Fibroblast of upper back skin (primary cell): ENCODE measurements at places on chromosomes 7 and 10.
A peak's percentile ranks its signal among the peaks of the same experiment; 100 is the strongest.

- no peak for DNase-seq
These were observed 163.1 kb downstream of the CAMK1D start for GRCh38 chr10:12512332-12513002.

DNA sequence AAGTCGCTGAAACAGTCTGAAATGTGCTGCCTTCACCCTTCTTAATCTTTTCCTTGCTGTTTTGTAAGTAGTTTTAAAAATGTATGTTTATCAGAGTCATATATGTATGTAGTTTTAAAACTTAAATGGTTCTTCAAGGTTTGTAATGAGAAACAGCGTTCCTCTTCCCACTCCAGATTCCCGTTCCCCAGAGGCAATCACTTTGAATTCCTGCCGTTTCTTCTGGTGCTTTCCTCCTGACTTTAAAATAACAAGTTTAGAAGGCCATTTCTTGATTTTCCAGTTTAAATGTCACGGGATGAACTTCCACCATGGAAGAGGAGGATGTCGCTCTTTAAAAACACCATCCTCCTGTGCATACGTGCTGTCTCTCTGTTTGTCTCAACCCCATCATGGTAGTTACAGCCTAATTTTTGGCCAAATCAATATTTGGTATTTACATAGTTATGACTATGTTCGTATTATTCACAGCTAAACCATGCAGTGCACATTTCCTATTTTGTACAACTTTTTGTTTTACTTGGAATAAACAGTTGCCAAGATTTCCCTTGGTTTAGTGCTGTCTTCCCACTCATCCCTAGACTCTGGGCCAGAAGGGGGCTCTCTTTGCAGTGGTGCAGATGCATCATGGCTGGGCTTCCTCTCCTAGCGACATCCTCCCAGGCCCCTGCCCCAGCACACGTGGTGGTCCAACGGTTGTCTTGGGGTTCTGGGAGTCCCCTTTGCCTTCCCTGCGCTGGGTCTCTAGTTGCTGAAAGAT lies 151.4 kb downstream of the PTPN20 start:
- DNase-seq: peak; percentile 42

DNA sequence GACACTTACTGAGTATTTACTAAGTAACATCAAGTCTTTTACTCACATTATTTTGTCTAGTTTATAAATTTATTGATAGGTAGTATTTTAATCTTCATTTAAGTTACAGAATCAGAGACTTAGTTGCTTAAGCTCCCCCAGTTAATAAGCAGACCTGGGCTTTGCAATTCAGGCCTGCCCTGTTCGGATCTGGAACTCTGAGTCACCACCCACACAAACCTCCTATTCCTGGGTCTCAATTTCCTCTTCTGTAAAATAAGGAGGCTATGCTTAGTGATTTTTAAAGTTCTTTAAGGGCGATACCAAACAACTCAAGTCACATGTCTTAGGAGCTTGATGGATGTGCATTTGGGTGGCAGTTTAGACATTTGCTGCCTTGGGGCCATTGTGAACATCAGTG lies 3.5 kb upstream of the MGAM start:
- DNase-seq: no peak

- DNase-seq: peak; percentile 97
These were observed 141.4 kb upstream of the PRKCQ start for GRCh38 chr10:6721480-6721879.

GRCh38 chr7:24069751-24070150 lies 214.2 kb upstream of the NPY start:
- DNase-seq: no peak

DNA sequence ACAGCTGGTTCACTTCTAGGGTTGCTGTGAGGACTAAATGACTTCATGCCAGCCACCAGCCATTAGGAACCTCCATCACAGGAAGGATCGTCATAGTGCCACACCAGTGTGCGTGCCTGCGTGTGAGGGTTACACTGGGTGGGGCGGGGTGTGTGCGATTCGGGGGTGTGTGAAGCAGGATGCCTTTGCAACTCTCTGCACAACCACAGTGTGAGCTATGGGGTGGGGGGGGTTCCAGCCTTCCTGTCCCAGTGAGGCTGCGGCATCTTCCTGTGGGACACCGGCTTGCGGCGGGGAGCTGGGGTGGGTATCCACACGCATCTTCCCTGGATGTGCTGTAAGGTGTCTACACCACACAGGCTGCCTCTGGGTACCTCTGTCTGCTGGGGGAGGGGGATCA lies 6.9 kb upstream of the ELFN1 start:
- DNase-seq: no peak

DNA sequence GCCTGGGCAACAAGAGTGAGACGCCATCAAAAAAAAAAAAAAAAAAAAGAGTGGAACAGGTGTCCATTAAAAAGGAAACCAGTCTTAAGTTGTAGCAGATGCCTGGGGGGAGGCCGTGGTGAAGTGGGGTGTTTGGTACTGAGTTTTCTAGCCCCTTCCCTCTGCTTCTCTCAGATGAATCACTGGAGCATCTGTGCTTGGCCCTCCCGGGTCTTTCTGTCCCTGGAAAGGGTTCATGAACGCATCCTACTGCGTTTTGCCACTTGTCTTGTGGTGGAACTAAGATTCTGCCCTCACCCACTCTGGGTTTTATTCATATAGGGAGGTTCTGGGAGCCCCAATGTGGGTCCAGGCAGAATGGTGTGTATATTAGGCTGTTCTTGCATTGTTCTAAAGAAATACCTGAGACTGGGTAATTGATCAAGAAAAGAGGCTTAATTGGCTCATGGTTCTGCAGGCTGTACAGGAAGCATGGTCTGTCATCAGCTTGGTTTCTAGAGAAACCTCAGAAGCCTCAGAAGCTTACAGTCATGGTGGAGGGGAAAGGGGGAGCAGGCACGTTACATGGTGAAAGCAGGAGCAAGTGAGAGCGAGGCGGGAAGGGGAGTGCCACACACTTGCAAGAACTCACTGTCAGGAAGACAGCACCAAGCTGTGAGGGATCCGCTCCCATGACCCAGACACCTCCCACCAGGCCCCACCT lies 63.5 kb downstream of the CAMK1D start:
- DNase-seq: no peak

GRCh38 chr7:23285657-23286646 lies 13.2 kb upstream of the MALSU1 start:
- DNase-seq: no peak

- no peak for DNase-seq
These were observed 1.6 kb downstream of the TAC1 start for GRCh38 chr7:97733276-97734161.

DNA sequence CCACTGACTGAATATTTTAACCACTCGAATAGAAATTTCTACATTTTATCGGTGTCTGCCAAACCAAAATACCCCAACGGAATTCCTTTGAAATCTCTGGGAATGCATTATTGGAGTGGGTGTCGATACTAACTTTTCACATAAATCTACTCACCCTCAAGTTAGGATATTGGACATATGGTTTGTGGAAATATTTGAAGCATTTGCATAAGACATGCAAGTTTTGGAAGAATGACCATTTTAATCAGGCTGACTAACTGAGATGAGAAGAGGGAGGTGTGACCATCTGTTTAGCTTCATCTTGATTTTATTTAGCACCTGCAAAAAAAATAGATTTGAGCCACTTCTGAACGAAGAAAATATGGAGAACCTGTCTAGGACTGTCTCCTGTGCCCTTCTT lies 61.2 kb downstream of the KLF6 start:
- peak; percentile 96 for DNase-seq

GRCh38 chr10:88791924-88792323 lies 10.6 kb upstream of the LIPM start:
- DNase-seq: peak; percentile 24

DNA sequence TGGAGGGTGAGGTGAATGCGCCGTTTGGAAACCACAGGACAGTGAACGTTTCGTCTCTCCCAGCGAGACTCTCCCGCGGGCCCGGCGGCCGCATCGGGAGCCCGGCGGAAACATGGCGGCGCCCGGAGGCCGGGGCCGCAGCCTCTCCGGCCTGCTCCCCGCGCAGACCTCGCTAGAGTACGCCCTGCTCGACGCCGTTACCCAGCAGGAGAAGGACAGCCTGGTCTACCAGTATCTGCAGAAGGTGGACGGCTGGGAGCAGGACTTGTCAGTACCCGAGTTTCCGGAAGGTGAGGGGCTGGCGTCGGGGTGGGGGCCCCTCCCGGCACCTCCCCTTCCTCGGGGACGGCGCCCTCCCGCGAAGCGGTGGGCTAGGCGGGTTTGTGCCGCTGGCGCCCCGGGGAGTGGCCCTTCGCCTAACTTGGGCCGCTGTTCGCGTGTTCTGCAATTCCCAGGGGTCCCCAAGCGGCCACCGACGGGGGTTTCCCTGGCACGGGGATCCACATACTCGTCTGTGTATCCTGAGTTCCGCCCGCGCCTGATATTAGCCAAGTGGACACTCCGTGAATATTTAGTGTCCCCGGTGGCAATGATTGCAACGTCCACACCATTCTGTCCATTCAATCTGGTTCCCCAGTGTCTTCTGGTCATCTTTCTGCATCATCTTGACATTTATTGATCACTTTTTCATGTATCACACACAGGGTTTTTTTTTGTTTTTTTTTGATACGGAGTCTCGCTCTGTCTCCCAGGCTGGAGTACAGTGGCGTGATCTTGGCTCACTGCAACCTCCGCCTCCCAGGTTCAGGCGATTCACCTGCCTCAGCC lies 514 bp downstream of the NHLRC2 start:
- peak; percentile 34 for DNase-seq

GRCh38 chr10:101222683-101223273 lies 6.5 kb downstream of the LBX1 start:
- DNase-seq: no peak

DNA sequence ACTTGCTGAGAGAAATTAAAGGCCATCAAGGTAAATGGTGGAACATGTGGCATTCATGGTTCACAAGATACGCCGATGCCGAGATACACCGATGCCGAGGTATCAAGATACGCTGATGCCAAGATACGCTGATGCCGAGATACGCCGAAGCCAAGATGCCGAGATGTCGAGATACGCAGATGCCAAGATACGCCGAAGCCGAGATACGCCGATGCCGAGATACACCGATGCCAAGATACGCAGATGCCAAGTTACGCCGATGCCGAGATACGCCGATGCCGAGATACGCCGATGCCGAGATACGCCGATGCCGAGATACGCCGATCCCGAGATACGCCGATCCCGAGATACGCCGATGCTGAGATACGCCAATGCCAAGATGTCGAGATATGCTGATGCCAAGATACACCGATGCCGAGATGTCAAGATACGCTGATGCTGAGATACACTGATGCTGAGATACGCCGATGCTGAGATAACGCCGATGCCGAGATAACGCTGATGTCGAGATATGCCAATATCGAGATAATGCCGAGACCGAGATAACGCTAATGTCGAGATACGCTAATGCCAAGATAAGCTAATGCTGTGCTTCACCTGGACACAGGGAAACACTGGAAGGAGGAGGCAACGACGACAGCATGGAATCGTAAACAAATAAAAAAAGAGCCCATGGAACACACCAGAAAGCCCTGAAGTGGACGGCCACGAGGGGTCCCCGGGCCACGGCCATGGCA lies 172.6 kb downstream of the MAD1L1 start:
- DNase-seq: no peak

DNA sequence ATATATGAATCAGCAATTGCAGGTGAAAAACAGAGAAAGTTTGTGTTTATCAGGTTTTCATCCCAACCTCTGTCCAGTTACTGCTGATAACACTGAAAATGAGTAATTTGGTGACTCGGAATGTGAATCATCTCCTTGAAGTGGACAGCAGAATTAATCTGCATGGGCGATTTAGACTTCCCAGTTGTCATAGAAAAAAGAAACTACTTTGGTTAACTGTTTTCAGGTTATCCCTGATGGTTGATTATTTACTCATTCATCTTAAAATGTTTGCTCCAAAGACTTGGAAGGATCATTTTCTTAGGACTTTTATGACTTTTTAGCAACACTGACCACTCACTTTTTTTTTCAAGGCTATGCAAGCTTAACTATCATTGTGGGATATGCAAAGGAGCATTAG lies 504.1 kb upstream of the ANKRD30A start:
- no peak for DNase-seq

DNA sequence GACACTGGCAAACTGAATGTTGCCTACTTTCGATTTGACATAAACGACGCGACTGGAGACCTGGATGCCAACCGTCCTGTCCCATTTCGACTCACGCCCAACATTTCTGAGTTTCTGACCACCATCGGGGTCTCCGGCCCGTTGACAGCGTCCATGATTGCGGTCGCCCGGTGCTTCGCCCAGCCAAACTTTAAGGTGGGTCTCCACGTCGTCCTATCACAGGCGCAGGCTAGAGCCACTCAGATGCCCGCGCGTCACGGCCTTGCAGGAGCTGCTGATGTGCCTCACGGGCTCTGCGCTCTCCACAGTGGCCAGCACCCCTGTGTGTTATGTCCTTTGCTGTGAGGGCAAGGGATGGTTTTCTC lies 132.6 kb downstream of the SMURF1 start:
- no peak for DNase-seq

DNA sequence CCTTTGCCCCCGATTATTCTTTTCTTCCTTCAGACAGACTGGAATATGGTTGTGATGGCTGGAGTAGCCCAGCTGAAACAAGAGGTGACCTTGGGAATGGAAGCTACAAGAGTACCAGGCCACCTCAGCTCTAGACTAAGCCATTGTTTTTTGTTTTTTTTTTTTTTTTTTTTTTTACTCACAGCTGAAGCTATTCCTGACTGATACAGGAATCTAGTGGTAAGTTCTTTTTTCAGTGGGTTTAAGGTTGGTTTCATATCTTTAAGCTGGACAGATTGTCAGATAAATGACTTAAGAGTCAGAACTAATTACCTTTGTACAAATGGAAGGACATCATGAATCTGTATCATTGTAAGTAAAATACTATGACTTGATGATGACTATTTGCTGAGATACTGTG lies 30.2 kb upstream of the PTPN12 start:
- no peak for DNase-seq

GRCh38 chr7:139650429-139651100 lies 127.1 kb downstream of the CLEC2L start:
- DNase-seq: no peak

- no peak for DNase-seq
These were observed 4.8 kb downstream of the ATP6V0E2 start for GRCh38 chr7:149878523-149878921.

GRCh38 chr10:104809288-104810090 lies 168.4 kb downstream of the SORCS3 start:
- DNase-seq: peak; percentile 32

DNA sequence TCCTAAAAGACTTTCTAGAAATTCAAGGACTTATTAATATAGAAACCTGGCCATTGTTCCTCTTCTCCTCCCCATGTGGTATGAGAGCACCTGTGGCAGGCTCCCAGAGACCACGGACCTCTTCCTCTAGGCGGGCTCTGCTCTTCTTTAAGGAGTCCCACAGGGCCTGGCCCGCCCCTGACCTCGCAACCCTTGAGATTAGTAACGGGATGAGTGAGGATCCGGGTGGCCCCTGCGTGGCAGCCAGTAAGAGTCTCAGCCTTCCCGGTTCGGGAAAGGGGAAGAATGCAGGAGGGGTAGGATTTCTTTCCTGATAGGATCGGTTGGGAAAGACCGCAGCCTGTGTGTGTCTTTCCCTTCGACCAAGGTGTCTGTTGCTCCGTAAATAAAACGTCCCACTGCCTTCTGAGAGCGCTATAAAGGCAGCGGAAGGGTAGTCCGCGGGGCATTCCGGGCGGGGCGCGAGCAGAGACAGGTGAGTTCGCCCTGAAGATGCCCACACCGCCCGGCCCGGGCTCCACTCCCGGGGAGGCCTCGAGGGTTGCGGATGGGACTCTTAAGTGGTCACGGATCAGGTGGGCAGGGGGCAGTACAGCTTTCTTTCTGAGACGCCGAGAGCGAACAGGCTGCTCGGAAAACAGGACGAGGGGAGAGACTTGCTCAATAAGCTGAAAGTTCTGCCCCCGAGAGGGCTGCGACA lies at the start of gene SLC26A4:
Gene SLC26A4 (plus strand): TSS at position 448 of the 700 bp plus-strand sequence. CDS start 814 bp downstream, outside the sequence.
- no peak for DNase-seq
